ENCODE measurements at places on chromosomes 3 and 15.

DNA sequence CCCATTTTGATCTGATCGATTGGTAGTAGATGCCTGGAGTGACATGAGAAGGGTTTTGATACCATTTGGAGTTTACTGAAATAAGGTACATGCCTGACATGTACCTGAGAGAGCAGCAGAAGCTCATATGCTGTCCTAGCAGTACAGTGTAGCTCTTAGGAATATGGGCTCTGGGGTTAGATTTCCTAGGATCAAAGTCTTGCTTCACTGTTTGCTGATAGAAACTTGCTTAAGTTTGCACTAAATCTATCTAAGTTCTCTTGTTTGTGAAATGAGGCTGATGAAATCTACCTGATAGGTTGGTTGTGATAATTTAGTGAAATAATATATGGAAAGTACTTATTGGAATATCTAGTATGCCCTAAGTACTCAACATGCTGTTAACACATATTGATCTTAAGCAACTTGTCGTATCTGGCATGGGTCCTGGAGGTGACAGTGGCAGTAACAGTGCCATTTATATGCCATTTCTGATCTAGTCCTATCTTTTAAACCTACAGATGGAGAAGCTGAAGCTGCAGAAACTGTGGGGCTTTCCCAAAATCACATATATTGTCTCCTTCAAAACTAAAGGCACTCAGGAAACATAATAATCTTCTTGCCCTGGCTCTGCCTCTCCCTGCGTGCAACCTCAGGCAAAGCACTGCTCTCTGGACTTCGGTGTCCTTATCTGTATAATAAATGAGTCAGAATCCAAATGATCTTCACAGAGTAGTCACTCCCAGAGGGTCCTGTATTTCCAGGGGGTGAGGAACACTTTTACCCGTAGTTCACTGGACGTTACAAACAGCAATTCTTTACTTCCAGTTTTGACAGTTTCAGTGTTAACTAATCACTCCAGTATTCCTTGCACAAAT, 223.6 kb upstream of the SETMAR start:
- no peak for DNase-seq

DNA sequence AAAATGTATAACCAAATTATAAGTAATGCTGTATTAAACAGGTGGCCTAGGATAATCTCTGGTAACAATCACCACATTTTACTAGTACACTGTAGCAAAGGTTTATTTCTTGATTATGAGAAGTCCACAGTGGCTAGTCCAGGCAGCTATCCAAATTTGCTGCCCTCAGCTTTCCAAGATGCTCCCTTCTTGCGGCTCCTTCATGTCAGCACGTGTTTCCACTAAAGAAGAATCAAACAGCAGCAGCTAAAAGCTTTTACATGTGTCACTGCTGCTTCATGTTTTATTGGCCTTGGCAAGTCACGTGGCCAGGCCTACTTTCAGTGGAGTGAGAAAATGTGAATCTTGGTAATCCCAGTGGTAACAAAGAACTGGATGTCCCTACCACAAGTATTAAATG, 5.6 kb upstream of the RBMS3 start:
- no peak for DNase-seq

DNA sequence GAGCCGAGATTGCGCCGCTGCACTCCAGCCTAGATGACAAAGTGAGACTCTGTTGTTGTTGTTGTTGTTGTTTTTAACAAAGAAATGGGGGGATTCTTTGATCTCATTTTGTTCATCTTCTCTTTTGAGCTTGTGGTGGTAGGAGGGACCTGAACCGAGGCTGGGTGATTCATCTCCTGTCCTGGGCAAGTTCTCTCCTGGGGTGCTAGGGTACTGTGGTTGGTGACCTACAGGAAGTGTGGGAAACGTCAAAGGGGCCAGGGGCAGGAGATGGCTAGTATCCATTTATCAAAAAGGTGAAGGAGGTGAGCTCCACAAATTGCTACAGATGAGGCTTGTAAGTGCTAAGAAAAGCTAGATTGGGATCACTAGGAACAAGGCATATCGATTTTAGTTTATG, 14.3 kb downstream of the PPCDC start:
- DNase-seq: no peak

DNA sequence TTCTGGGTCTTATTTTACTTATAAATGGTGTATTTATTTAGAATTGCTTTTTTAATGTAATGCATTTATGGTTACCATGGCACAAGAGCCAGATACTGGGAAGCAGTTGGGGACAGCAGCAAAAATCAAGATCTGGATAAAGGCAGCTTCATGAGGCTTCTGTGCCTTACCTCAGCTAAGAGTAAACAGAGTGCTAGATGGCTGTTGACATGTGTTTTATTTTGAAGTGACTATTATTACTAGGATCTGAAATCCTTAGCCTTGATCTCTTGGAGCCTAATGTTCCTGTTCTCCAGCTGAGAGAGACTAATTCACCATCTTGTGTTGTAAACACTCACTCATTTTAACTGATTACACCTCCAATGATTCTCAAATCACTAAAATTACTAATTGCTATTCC, 317.8 kb downstream of the LPP start:
- no peak for DNase-seq

DNA sequence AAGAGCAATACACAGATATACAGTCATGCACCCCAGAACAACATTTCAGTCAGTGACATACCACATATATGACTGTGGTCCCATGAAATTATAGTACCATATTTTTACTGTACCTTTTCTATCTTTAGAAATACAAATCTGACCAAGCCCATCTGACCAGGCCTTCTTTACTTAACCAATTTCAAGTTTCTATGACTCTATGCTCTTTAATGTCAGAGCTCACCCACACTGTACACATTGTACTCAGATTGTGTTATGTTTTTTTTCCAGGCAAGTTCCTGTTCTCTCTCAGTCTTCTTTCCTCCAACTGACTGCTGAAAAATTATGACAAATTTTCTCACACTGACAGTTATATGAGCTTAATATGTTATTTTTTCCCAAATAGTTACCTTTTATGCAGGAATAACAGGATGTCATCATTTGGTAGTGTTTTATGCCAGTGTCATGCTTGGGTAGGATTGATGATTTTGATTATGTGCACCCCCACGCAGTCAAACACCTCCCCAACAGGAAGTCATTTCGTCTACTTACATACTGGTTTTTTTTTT, 8.0 kb upstream of the CBLB start:
- no peak for DNase-seq

DNA sequence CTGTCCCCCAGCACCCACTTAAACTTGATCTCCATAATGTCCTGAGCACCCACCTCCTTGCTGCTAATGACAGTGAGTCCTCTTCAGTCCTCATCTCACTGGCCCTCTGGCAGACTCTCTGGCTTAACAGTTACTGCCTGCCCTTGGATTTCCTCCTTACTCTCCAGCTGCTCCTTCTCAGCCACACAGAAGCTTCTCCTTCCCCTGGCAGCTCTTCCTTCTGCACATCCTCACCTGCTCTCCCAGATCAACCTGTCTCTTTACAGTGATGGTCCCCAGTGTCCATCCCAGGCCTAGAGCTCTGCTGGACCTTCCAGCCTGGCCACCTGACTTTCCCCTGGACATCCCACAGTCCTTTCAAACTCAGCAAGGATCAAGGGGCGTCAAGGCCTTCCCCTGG, 47.4 kb upstream of the SMAD3 start:
- DNase-seq: no peak

DNA sequence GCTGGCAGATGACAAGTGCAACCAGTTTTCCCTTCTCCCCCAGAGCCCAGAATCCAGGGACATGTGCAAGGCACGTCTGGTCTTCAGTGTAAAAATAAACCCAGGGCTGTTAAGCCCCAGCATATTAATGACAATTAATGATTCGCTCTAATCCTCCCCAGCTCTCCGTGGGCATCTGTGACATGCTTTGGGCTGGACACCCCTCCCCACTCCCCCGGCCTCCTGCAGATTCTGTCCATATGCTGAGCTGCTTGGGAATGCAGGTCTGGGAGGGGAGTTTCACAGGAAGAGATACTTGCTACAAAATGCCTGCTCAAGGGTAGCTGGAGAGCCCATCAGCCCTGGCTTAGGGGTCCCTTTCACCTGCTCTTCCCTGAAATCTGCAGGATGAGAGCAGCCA, 43.0 kb upstream of the NTRK3 start:
- no peak for DNase-seq

GRCh38 chr15:74007820-74008371, 13.4 kb downstream of the PML start:
- no peak for DNase-seq

- no peak for DNase-seq
These were observed 290.3 kb upstream of the TLE3 start for GRCh38 chr15:70387993-70388392.

- no peak for DNase-seq
These were observed 57.3 kb upstream of the SNTN start for GRCh38 chr3:63595221-63595620.

DNA sequence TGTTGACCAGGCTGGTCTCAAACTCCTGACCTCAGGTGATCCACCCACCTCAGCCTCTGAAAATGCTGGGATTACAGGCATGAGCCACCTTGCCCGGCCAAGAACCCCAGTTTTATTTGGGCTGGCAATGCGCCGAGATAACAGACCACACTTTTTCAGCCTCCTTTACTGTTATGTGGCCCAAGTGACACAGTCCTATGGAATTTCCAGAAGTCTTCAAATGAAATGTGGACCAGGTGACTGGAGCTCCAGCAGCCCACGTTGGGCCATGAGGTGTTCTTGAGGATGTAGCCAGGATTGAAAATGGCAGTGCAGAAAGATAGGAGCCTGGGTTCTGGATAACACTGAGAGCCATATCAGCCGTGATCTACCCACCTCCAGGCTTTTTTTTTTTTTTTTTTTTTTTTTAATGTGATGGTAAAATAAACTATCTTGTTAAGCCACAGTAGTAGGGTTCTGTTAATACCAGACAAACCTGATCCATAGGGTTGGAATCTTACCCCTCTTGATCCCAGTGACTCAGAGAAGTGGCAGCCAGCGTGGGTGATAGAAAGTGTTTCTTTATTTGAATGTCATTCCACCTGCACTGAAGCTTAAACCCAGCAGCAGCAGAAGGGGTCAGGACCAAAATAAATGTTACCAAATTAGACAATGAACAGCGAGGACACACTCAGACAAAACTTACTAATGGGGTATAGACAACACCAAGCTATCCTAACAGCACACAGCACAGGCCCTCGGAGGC, 55.6 kb downstream of the LHFPL4 start:
- no peak for DNase-seq

DNA sequence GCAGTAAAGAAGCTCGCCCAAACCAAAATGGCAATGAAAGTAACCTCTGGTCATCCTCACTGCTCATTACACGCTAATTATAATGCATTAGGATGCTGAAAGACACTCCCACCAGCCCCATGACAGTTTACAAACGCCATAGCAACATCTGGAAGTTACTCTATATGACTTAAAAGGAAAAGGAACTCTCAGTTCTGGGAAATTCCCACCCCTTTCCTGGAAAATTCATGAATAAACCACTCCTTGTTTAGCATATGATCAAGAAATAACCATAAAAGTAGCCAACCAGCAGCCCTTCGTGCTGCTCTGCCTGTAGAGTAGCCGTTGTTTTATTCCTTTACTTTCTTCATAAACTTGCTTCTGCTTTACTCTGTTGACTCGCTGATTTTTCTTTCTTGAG, 164.6 kb downstream of the SMAD6 start:
- DNase-seq: no peak

GRCh38 chr3:58010562-58010961, 2.3 kb downstream of the FLNB start:
- DNase-seq: no peak

DNA sequence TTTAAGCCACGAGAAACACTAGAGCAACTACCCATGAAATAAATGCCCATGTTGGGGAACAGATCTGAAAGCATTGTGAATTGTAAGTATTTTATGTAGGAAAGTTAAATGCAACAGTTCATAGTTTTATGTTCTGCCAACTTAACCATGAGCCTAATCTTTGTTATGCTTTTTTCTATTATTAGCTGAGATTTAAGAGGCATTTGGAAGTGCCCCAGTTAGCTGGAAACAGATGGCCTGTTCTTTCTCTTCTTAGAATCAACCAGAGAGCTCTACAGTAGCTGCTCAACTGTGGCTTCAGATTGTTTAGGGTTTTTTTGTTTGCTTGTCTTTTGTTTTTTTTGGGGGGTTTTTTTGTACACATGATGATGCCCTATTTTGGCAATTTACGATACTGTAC, 284.4 kb downstream of the KCNH8 start:
- no peak for DNase-seq

GRCh38 chr15:97718509-97718908, 242.0 kb upstream of the ARRDC4 start:
- DNase-seq: no peak

GRCh38 chr15:58329781-58330671, 101.8 kb upstream of the LIPC start:
- no peak for DNase-seq

DNA sequence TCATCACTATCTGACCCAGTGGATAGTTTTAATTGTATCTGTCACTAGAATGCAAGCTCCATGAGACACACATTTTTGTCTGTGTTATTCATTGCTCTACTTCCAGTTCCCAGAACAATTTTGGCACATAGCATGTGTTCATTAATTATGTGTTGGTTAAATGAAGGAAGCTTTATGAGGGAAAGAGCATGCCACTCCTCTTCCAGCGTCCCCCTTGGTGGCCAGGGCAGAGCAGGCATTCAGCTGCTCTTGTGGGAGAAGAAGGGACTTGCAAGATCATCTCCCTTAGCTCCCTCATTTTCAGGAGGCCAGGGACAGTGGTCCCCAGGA, 489 bp upstream of the GALNT15 start:
- DNase-seq: no peak

- no peak for DNase-seq
These were observed 95.3 kb downstream of the SLC49A4 start for GRCh38 chr3:122890077-122890719.

- no peak for DNase-seq
These were observed 18.2 kb downstream of the SYNM start for GRCh38 chr15:99122831-99123712.

DNA sequence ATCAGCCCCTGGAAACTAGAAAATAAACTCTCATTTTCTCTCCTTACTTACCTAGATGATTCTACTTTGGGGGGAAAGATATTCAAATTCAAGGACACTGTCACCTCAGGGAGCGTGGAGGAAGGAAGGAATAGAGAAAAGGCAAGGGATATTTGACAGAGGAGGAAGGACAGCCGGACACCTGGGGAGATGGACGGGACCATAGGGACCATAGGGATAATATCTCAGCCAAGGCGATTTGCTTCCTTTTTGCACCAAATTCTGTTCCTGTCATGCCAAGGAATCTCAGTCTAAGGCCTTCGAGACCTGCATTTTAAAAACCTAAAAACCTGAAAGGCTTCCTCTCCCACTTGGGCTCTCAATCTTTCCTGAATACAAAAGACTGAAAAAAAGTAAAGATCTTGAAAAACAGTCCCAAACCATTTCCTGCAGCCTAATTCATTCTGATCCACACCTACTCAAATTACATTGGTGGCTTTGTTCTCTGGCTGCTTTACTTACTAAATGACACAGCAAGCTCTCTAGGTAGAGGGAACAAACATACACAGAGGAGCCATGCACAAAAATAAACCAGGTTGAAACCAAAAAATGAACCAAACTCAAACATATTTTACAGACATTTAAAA, 73.9 kb upstream of the SLC24A5 start:
- DNase-seq: no peak

GRCh38 chr3:94175677-94176076, 112.8 kb downstream of the NSUN3 start:
- no peak for DNase-seq
